ENCODE measurements at places on chromosomes 1 and 21.

DNA sequence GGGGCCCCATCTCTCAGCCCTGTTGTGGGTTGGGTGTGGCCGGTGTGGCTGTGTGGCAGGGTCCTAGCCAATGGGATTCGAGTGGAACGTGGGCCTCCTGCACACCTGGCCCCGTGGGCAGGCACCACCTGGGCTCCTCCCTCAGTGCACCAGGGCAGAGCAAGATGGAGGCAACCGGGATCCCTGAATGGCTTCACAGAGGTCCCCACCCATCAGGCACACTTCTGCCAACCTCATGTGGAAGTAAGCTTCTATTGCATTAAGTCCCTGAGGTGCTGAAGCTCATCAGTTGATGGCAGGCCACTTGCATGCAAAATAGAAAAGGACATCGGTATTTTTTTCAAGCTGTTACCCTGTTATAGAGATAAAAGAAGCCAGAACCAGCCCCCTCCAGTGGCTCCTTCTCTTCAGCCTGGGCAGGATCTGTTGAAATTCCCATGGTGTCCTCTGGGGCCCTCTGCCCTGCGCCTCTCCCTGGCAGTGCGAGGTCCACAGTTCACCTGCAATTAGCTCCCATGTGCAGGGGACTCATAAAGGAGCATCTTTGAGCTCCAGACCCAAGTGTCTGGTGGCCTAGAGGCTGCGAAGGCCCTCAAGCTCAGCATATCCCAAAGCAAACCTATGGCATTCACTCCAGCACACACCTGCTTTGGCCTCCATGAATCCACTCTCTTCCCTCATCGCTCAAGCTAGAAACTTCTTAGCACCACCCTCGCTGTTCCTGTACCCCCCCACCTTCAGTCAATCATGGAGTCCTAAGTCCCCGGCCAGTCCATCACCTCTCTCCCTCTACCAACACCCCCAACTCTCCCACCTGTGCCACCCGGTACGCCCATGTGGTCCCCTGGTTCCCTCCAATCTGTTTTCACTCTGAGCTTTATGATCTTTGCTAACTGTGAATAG, 2.1 kb upstream of the SLC45A1 start:
- DNase-seq, result no peak

DNA sequence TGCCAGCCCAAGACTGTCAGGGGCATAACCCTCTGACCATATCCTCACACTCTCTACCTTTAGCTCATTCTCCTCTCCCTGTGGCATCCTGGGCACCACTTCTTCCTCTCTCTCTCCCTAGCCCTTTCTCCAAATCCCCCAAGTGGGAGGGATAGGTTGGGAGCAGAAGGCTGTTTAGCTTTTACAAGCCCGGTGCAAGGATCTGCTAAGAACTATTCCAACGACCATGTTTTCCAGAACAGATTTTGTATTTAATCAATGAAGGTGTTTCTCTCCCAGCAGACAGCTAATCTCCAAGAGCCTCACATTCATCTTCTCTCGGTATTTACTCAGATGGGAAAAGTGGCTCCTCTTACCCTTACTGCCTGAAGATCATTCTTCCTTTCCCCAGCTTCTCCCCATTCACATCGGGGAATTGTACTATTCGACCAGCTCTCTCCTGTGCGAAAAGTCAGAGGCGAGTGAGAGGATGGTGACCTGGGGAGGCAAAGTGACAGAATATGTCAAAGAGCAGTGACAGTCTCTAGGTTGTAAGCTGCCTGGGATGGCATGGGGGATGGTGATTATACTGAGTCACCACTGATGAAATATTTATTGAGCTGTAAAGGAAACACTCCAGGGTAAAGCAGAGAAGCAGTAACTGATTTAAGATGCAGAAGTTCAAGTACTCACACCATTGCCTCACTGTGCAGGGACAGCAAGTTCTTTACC, 47.0 kb upstream of the RBM15 start:
- no peak for DNase-seq

DNA sequence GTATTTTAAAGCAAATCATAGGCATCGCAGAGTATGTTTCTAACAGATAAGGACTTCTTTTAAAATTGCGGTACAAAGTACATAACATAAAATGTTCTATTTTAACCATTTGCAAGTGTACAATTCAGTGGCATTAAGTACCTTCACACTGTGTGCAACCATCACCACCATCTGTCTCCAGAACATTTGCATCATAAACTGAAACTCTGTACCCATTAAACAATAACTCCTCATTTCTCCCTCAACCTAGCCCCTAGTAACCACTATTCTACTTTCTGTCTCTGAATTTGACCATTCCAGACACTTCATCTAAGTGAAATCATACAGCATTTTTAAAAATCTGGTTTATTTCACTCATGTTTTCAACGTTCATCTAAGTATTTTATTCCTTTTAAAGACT, 16.6 kb upstream of the ATF3 start:
- no peak for DNase-seq

GRCh38 chr1:243513726-243514491, 258.1 kb downstream of the SDCCAG8 start:
- DNase-seq, result no peak

GRCh38 chr1:29893046-29893723, 656.9 kb downstream of the PTPRU start:
- DNase-seq, result no peak

DNA sequence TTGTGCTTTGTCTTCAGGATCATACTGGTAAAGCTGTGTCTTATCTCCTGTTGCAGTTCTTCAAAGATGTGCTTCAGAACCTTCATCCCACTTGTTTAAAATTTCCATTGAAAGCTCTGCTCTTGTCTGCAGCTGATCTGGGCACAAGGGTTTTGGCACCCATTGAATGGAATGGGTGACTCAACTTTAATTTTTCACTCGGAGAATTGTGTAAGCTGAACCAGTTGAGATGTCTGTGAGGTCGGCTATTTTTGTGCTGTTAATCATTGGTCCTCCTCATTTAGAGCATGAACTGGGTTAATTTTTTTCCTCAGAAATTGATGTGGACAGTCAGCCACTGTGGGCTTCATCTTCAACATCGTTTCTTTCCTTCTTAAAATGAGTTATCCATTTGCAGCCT, 252.1 kb downstream of the TM2D1 start:
- no peak for DNase-seq

DNA sequence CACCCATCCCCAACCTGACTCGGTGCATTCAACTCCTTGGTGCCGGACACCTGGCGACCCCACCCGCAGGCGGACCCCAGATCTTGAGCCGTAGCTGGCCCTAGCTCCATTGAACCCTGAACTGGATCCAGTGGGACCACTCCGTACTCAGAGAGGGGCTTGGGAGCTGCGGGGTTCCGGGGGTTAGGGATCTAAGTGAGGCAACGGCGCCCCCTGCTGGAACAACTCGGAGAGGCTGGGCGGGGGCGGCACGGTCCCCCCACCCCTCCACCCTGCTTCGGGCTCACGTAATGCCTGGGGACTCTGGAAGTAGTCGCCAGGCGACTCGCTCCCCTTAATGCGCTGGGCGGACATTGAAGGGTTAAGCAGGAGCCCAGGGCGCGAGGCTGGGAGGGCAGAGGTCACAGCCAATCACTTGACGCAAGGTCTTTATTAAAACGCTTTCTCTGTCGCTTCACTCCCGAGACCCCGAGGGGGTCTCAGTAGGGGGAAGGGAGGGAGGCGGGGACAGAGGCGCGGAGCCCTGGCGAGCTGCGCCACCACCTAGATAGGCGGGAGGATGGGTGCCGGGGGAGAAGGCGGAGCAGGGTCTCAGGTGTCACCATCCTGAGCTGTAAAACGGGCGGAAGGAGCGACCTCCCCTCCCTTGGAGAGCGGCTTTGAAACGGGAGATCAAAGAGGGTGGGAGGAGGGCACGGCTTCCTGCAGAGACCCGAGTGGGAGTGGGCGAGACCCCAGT, 704 bp upstream of the CRABP2 start:
- DNase-seq, result peak; percentile 33

GRCh38 chr1:91790392-91790791, 95.6 kb downstream of the TGFBR3 start:
- no peak for DNase-seq

- no peak for DNase-seq
Observed at GRCh38 chr1:37098237-37098636, 63.9 kb upstream of the GRIK3 start.

GRCh38 chr1:54221113-54221834, 21.3 kb downstream of the MRPL37 start:
- DNase-seq, result no peak

DNA sequence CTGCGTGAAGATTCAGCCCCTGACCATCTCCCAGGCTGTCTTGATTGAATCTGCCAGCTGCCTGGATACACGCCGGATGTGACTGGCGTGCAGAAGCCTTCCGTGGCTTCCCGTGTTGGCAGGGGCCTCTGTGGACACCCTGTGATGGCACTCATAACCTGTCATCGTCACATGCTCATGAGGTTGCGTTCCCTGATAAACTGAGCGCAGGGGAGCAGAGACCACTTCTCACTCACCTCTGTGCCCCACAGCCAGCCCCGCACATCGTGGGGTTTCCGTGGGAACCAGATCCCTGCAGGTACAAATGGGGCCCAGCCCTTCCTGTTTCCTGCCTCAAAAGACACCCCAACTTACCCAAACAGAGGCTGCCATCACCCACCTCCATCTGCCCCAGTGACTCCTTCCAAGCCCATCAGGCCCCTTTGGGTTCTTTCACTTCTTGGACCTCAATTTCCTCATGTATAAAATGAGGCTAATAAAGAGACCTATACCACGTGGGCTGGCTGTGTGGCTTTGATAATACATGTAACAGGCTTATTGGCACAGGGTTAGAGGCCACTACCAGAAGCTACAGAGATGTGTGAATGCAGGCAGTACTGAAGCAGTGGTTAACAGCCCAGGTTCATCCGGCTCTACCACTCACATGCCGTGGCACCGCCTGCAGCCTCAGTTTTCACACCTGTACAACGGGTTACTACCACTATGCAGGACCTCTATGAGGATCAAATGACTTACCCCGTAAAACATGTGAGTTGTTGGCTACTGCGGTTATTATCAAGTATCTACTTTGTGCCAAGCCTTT, 23.6 kb downstream of the HTR6 start:
- DNase-seq, result no peak

DNA sequence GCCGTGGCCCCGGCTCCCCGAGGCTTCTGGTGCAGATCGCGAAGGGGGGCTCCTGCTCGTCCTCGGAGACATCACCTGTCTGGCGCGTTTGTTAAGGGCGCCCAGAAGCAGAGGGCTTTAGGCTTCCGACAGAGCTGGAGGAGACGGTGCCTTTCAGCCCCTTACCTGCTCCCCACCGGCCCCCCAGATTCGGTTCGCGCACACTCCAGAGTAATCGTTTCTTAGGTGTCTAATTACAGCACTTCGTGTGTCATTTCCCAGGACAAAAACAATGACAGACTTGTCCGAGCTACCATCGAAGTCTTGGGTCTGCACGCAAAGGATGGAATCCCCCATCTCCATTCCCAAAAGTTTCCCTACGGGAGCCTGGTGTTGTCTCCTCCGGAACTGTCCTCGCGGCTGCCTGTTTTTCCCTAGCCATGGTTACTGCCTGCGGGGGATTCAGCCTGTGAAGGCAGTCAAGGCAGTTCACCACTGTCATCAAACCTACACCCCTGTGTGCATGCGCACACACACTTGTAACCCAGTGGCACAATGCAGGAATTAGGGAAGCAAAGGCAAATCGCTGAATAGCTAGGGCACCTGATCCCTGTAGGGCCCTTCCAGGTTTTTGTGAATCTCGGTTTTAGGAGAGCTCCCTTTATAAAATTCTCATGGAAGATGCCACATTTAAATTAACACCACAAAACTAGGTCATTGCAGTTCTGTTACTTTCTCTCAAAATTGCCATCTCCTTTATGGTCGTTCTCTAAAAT, 738 bp upstream of the CDC42BPA start:
- DNase-seq, result peak; percentile 39

DNA sequence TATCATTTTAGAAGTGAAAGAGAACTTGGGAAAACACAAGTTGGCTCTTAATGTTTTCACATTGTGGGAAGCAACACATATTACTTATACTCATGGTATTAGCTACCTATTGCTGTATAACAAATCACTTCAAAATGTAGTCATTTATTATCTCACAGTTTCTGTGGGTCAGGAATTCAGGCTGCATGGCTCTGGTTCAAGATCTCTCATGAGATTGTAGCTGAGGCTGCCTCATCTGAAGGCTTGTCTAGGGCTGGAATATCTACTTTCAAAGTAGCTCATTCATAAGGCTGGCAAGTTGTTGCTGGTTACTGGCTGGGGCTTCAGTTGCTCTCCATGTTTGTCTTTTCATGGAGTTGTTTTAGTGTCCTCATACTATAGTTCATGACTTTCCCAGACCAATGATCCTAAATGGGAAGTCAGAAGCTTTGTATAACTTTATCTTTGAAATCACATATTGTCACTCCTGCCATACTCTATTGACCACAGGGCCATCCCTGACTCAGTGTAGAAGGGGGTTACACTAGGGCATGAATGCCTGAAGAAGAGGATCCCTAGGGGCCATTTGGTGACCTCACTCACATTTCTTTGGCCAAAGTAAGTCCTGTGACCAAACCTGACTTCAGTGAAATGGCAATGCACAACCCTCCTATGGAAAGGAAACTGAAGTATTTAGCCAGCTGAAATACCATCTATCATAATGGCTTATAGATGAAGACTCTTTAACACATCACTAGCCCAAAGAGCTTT, 37.9 kb upstream of the POU2F1 start:
- no peak for DNase-seq

- DNase-seq, result no peak
Observed at GRCh38 chr1:32958827-32959226, 5.8 kb downstream of the RNF19B start.

DNA sequence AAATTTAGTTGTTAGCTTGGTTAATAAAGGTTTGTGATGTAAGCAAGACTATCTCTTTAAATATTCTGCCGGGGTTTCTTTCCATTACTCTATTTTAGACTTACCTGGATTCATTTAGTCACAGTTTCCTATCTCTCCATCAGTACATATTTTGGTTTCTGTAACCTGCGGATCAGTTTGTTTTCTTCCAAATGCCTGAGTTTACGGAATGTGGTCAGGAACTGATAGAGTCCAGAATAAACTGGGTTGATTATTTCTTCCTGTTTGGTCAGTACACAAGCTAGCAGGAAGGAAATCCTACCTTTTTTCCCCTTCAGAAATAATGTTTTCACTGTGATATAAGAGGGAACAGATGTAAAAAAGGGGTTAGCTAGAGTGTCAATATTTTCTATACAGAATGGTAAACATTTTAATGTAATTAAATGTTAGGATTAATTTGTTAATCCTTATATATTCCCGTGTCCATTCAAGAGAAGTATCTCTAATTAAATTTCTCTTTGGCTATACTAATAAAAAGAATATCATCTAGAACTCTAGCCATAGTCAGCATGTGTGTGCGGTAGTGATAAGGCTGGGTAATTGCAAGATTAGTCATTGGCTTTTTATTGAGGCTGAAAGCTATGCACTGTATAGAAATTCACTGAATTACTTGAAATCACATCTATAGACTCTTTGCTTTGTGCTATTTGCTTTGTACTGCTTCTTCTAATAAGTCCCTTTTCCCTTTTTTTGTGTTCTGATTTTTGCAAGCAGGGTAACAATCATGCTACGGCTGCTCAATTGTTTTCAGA, 144.7 kb upstream of the ADGRL4 start:
- DNase-seq, result no peak

GRCh38 chr1:5725855-5726585, 266.2 kb downstream of the NPHP4 start:
- DNase-seq, result no peak

GRCh38 chr1:174324939-174325338, 122.8 kb upstream of the GPR52 start:
- DNase-seq, result no peak
